Stimulated activated CD4-positive, alpha-beta T cell treated with anti-CD3 and anti-CD28 coated beads, Interleukin-4, amount 100 ng/mL, for 4 hours (primary cell): ENCODE measurements at places on chromosomes 2 and 18.

DNA sequence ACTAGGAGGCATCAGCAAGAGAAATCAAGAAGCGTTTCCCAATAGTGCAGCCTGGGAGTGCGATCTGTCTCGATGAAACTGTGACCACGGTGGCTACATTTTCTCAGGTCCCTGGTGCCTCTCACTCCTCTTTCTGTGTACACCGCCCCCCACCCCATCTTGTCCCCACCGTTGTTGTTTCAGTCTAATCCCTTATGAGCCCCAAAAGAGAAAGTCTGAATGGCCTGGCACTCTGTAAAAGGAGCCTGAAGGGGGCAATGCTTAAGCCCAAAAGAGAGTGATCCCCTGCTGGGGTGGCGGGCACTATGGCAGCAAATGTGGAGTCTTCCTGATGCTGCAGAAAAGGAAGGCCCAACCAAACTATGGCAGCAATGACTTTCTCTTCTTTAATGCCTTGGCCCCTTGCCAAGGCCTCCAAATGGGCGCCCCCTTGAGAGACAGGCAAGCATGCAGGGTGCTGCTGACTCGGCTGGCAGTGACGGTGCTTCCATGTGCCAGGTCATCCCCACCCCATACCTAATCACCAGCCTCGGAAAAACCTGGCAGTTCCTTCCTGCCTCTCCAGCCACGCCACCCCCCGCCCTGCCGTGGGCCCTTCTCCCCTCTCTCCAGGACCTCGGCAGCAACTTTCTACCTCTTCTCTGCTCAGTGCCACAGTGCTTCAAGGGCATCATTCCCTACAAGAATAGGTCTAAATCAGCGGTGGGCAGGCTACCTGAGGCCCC lies 123.0 kb downstream of the CYP26B1 start:
- no peak for DNase-seq

- DNase-seq: no peak
These were observed 165.8 kb downstream of the RPIA start for GRCh38 chr2:88857274-88857741.

DNA sequence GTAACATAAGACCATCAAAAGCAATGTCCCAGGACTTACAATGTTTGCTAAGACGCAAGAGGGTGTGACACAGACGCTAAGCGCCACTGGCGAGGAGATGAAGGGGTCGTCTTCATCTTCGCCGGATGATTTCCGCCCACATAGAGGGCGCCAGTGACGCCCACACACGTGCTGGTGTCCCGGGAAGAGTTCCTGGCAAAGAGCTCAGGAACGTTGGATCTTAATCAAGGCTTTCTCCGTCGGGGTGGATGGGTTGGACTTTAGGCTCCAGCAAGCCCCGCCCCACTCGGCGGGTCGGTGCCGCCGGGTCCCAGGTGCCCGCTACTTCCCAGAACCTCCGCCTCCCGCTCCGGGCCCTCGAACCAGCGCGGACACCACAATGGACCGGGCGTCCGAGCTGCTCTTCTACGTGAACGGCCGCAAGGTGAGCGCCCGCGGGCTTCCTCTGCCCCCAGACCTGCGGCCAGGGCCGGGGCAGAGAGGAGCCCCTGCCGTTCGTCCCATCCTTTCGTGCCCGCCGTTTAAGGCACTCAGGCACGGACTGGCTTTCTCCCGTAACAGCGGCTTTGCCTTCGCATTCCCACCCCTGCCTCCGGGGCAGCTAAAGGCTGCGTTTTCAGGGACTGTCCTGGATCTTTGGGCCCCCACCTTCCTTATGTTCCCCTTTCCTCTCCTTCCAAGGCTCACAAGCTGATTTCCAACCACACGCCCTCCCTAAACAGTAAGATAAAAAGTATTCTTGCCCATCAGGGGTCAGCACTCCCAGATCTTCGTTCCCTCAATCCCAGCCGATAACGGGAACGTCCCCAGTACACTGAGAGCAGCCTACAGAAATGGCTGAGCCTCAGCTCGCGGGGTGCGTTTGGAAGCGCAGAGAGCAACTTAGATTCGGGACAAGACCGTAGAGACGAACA lies at the start of gene AOX1:
AOX1 (plus strand) TSS at position 285 of the 914 bp plus-strand sequence; CDS start at position 380, 95 bp downstream.
- DNase-seq: no peak

DNA sequence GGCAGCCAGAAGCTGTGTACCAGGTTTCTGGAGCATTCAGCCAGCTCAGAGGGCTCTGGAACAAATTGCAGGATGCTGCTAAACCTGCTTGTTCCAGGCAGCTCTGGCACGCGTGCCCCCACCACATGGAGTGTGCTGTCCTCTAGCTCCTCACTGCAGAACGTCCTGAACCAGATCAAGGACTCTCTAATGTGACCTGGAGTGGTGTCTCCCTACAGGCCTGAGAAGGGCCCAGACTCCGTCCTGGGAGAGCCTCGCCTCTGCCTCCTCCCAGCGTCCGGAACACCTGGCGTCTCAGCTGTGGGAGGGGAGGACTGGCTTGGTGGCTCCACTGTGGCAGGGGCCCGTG lies 115.6 kb upstream of the GPC1 start:
- DNase-seq: no peak

DNA sequence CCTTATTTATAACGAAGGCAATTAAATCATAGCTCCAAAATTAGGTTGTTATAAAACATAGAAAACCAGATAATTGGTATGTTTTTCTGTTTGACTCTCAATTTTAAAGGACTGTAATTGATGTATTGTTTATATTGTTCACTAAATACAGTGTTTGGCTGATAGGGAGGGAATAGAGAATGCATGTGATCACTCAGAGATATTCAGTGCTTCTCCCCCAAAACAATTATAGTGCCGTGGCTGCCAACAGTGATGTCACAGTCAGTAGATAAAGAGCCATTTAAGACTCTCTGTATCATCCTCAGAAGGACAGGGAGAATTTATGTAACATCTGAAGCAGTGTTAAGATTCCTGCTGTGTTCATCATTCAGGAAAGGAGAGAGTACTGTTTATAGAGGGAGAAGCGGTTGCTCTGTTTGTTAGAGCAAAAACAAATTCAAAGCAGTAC lies 69.6 kb downstream of the PHLPP1 start:
- no peak for DNase-seq

- DNase-seq: no peak
These were observed 84.6 kb downstream of the RDH14 start for GRCh38 chr2:18475884-18476283.

GRCh38 chr2:220167956-220168355 lies 540.5 kb downstream of the SLC4A3 start:
- DNase-seq: no peak

DNA sequence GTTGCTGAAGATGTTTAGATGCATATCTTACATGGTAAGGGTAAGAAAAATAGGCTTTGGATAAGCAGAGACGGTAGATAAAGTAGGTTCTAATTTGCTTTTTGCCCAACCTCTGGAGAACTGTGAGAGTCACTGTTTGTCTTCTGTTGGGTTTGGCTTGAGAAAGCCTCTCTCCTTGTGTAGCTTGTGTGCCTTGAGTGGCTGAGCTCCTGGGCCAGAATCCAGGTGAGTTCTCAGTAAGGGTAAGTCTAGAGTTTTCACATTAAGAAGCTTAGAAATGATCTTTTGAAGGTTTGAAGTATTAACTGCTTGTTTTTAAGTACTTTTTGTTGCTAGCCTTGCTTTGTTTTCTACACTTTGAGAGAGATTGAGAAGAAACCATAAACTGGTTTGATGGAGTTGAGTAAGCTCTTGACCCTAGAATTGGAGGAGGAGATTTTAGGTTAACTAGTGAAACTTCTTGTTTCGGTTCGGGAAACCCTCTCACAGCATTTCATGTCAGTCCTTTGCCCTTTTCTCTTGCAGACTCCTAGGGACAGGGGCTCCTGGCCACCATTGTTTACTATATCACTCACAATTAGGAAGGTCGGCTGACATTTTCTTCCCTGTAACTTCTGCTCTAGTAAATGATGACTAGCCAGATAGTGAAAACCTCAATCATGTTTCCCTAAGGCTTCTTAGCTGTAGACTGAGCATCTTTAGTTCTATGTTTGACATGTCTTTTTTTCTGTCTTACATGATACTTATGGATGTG lies 26.0 kb downstream of the MAP4K4 start:
- no peak for DNase-seq

- DNase-seq: no peak
These were observed 14.6 kb downstream of the TMEM163 start for GRCh38 chr2:134704173-134704572.

GRCh38 chr2:50773211-50773932 lies 258.6 kb downstream of the NRXN1 start:
- DNase-seq: no peak

- no peak for DNase-seq
These were observed 69.2 kb downstream of the EHBP1 start for GRCh38 chr2:62774555-62775366.
